OCI-LY7 (cell line): ENCODE measurements at places on chromosomes 11 and 22. TPM values are rescaled to one million over a fixed set of nuclear protein-coding genes. Genes with fewer than 3 reads are reported as not detected.
A peak's percentile ranks its signal among the peaks of the same experiment; 100 is the strongest.

Gene KCNK4
- 0.80 and 0.92 TPM in 2 replicates for total RNA-seq

Gene TENM4
- not detected in 2 replicates for total RNA-seq

DNA sequence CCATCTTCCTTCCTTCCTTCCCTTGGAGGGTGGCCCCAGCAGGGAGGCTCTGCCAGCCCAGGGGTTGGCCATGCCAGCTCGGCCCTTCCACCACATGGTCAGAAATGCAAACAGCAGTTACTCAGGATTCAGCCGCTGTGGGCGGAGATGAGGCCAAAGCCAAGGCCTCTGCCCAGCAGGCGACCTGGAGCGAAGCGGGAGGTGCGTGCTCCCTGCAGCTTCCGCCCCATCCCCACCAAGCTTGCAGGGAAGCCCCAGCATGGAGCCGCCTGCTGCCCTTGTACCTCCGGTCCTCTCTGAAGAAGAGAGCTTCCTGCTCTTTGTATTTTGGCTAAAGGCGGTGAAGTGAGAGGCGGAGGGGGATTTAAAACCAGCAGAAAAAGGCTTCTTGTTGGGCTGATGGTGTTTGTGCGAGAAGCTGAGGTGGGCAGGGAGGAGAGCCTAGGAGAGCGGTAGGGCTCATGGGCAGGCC, 50.4 kb downstream of the ANO1 start:
- DNase-seq = no peak

DNA sequence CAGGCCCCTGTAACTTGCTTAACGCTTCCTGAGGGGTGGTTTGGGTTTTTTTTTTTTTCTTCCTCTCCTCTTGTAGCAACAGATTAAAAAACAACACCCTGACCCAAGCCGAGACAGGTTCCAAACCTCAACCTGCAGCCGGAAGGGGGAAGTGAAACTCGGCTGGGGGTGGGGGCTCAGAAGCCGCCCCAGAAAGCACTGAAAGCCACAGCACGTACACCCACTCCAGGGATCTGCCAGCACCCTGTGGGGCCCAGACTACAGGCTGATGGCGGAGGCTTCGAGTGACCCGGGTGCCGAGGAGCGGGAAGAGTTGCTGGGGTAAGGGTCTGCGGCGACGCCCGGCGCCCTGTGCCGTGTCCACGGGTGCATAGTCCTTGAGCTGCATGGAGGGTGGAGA, at the start of gene LSP1:
Gene LSP1, plus strand, starts transcription at position 208 of the 400 bp plus-strand sequence. Its CDS starts 61 bp downstream, at position 269.
- DNase-seq = peak; percentile 96

GRCh38 chr22:25564979-25565677, 653 bp downstream of the GRK3 start:
- peak; percentile 39 for DNase-seq

DNA sequence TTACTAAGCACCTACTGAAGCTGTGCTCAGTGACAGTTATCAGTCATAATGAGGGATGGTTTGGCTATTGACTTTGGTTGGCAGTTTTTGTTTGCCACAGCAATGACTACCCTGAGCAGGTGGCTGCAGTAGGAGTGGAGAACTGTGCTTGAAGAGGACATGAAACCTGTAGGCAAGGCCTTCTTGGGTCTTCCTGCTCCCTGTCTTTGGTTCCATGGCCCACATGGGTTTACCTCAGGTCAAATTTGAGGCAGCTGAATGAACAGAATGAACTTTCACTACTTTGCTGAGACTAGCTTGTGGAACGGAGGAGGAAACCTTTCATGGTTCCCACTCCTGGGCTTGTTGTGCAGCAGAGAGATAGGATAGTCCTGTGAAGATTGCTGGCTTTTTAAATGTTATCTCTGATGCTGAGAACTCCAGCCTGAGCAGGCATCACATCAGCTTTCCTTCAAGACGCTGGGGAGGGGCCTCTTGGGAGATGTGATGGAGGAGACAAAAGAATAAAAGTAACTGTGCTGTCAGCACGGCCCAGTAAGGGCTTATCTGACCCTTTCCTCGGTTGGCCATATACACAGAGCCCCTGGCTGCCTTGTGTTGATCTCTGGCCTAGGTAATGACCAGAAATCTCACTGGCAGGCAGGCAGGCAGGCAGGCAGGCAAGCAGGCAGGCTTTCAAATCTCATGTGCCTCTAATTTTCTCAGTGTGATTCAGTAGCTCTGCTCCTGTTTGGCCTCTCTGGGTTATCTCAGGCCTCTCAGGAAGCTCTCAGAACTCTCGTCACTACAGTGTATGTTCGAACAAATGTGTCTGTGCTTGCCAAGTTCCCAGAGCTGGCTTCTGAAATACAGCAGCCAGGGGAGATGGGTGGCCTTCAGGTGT, 12.0 kb downstream of the STIM1 start:
- peak; percentile 67 for DNase-seq

- DNase-seq = peak; percentile 43
These were observed 798 bp downstream of the BCR start for GRCh38 chr22:23180893-23181720.

- no peak for DNase-seq
These were observed 15.1 kb downstream of the UQCR10 start for GRCh38 chr22:29782061-29782845.

DNA sequence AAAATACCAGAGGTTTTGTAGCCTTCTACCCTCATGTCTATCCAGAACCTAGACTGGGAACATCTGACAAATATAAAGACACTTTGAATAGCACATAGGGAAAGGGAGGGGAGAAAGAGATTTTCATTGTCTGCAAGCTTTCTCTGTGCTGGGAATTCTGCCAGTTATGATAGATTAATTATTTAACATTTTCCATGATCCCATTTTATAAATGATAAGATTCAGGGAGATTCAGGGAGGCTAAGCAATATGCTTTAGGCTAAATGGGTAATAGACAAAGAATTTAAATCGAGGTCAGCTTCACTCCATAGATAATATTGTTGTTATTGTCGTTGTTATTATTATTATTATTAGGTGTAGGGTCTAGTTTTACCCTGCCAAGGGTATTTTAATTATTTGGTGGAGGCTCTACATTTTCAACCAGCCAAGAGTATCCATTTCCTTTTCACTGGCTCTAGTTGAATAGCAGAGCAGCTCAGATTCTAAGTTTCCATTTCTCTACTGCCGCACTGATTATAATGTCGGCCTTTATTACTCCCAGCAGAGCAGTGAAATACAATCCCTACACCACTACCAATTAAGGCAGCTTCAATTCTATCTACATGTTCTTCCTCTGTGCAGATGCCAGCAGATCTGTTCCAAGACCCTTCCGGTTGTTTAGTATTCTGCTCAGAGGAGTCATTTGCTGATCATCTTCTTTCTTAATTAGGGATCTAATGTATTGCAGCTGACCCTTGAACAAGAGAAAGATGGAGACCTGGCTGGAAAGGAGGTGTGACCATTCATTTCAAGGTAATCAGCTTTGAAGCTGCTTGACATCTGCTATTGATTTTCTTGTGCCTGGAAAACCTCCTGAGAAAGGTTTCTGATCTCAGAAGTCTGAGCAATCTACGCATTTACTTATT, 23.8 kb upstream of the SYN3 start:
- DNase-seq = no peak

GRCh38 chr11:123299721-123300120, 104.7 kb upstream of the CLMP start:
- no peak for DNase-seq
